Stimulated activated CD8-positive, alpha-beta memory T cell treated with anti-CD3 and anti-CD28 coated beads, Interleukin-7, amount 100 ng/mL, for 1 hour (primary cell): ENCODE measurements at places on chromosomes 6 and 20.

GRCh38 chr6:130852844-130853554 is 25.8 kb downstream of the SMLR1 start:
- no peak for DNase-seq

DNA sequence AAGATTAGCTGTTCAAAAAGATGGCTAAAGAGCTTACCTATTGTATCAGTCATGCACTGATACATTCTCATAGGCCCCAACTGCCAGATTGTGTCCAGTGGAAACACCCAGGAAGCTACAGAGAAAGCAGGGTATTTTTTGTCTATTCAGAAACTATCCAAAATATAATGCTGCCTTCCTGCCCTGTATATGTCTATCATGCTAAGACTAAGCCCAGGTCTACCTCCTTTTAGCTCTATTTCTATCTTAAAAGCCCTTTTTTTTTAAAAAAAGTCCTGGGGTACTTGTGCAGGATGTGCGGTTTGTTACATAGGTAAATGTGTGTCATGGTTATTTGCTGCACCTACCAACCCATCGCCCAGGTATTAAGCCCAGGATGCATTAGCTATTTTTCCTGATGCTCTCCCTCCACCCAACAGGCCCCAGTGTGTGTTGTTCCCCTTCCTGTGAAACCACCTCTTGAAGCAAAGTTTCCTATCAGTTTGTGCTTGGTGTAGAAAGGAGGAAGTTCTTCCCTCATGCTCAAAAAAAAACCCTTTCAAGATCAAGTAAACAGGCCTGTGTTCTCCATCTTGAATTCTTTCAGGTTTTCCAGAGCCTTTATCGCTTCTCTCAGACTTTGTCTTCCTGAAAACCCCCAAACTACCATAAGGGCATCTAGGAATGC is 514 bp downstream of the DEFB129 start:
- no peak for DNase-seq

- no peak for DNase-seq
These were observed 45.6 kb downstream of the APCDD1L start for GRCh38 chr20:58469616-58470015.

GRCh38 chr6:3211681-3212080 is 15.8 kb downstream of the TUBB2B start:
- no peak for DNase-seq

- DNase-seq, result no peak
These were observed at the start of gene IRF4 for GRCh38 chr6:391559-392440. TSS of gene IRF4 (plus strand) at chr6:391752. CDS start at chr6:393153, 1,401 bp downstream.

- DNase-seq, result no peak
These were observed 313.7 kb upstream of the TBX18 start for GRCh38 chr6:85078058-85078457.

- no peak for DNase-seq
These were observed 287.6 kb downstream of the ESR1 start for GRCh38 chr6:152094992-152095592.

- DNase-seq, result no peak
These were observed 99.2 kb downstream of the VEGFA start for GRCh38 chr6:43869079-43869710.

DNA sequence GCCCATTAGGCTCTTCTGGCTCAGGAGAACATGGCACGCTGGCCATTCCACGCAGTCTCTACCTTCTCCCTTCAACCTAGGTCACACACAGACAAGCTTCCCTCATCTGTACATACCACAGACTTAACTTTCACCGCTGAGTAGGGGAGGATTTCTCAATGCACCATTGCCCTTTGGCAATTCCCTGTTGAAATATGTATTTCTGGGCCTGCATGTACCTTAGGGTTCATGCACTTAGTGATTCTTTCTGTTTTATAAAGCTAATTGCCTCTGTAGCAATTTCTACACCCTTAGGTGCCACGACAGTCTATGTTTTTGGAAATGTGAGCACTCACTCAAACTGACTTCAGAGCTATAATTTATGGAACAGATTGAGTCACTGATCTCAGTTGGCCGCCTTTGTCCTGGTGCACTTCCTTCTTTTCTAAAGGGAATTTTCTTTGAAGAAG is 253.8 kb upstream of the PRDM1 start:
- no peak for DNase-seq

GRCh38 chr6:40577672-40578071 is 9.5 kb downstream of the LRFN2 start:
- no peak for DNase-seq

- DNase-seq, result no peak
These were observed 26.2 kb downstream of the CDH4 start for GRCh38 chr20:61278296-61278695.

DNA sequence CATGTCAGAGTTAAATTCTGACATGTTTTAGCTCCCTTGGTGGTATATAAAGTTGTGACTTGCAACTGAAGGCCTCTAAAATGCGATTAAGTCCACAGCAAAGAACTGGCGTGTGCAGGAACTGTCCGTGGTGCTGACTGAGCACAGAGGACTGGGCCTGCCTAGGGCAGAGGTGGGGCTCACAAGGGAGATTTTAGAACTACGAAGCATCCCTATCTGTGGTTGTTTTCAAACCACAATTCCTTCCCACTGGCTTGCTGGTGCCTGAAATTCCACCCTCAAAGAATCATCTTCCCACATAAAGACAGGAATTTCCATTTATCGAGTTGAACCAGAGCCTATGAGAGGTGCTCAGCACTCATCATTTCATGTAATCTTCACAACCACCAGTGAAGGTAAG is 30.1 kb downstream of the RIMS4 start:
- no peak for DNase-seq

DNA sequence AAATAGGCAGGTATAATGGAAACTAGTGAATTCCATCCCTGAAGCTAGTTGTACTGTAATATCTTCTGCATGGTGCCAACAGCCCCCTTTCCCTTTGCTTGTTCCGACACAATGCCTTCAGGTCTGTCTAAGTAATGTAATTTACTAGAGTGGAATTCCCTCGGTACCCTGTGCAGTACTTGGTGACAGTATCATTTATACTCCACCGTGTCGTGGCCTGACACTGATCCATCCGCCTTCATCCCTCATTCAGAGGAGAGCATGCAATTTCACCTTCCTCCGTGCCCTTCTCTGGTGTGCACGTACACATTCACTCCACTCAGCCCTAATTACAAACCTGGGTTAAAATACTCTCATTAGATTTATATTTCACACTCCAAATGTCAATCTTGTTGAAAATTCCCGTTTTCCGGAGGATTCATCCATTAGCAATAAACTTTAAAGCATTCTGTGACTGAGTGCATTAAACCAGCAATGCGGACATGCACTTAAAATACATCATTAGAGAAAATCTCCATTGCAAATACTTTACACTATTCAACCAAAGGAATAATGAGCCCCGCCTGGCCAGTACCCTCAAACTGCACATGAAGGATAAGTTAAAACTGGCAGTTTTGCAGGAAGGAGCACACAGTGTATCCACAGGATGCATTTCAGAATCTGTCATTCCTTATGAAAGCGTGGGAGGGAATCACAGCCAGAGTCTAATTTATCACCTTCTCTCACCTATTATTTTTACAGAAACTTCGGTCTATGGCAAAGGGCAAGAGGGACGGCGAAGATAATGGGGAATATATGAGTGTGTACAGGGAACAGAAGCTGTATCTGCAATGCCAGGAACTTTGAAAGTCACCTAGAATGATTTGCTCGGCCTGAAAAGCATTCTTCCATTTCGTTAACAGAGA is 182.5 kb downstream of the GJA10 start:
- DNase-seq, result no peak

DNA sequence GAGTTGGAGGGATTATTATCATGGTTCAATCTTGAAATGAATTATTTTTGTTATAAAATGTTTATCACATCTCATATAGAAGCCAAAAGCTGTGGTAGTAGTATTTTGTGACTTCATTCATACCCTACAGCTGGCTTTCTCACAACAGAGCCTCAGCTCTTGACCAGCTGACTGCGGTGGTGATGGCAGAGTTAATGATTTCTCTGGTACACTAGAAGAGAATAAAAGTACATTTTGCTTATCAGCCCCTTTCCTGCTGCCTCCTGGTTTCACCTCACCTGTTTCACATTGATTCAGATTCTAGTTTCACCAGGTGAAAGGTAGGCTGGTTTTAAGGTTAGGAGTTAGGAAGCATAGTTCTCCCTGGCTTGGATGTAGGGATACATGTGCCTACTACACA is 55.7 kb downstream of the AFG1L start:
- no peak for DNase-seq

DNA sequence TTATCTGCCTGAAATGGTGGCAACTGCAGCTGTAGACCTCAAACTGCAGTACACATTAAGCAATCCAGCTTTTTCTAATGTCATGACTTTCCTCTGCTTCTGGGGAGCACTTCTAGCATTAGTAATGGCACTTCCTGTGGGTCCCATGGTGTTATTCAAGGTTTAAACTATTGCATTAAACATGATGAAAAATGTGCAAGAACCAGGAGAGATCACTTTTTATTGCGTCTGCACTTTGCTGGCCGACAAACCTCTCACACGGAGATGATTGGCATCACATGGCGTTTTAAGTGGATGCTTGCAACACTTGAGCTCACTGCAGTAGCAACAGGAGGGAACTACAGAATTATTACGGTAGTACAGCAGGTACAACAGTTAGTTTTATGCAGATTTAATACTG is 148.4 kb downstream of the HIVEP2 start:
- no peak for DNase-seq

DNA sequence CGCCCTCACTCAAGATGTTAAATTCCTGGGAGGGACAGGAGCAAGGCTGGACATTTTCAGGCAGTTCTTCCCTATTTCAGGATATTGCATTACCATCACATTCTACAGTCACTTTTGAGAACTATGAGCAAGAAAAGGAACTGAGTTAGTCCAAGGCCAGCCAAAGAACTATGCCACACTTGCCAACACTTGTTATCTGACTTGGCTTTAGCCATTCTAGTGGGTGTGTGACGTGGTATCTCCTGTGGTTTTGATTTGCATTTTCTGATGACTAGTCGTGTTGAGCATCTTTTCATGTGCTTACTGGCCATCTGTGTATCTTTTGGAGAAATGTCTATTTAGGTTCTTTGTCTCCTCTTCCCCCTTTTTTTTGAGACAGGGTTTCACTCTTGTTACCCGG is 12.0 kb downstream of the XRN2 start:
- DNase-seq, result no peak

DNA sequence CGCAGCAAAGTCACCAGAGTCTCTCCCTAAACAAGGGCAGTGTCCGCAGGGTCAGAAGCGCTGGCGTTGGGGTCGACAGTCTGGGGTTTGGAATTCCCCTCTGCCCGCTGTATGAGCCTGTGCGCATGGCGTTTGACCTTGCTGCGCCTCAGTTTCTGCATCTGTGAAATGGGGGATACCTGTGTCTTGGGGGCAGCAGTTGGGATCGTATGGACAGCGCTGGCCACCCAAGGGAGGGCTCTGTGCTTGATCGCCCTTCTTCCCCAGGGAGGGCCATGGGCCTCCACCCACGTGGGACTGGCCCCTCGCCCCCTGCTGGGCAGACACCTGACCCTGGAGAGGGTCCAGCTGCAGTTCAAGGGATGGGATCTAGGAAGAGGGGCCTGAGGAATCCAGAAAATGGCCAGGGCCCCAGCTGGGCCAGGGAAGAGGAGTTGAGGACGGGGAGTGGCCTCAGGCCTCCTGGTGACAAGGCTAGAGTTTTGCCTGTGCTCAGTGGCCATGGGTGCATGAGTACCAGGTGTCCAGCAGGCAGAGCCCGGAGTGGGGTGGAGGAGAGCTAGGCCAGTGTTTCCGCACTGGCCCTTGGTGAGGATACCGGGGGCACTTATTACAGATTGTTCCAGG is 26.4 kb upstream of the PHACTR3 start:
- no peak for DNase-seq

DNA sequence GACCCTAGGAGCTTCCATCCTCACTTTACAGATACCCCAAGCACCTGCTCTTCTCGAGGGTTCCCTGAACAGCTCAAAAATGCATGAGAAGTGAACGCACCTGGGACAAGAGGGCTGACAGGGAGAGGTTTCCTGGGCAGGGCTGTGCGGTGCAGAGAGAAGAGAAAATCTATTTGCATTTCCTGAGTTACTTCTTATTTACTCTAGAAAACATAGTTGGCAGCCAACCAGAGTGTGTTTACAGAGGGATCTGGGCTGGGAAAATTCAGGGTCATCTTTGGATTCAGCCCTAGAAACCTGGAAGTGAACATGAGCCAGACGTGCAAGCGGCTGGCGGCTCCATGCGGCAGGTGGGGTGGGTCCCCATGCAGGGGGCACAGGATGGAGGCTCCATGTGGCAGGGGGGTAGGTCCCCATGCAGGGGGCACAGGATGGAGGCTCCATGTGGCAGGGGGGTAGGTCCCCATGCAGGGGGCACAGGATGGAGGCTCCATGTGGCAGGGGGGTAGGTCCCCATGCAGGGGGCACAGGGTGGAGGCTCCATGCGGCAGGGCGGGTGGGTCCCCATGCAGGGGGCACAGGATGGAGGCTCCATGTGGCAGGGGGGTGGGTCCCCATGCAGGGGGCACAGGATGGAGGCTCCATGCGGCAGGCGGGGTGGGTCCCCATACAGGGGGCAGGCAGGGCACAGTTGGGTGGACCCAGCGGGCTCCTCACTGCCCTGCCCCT is 342.0 kb downstream of the TAF4 start:
- DNase-seq, result no peak

DNA sequence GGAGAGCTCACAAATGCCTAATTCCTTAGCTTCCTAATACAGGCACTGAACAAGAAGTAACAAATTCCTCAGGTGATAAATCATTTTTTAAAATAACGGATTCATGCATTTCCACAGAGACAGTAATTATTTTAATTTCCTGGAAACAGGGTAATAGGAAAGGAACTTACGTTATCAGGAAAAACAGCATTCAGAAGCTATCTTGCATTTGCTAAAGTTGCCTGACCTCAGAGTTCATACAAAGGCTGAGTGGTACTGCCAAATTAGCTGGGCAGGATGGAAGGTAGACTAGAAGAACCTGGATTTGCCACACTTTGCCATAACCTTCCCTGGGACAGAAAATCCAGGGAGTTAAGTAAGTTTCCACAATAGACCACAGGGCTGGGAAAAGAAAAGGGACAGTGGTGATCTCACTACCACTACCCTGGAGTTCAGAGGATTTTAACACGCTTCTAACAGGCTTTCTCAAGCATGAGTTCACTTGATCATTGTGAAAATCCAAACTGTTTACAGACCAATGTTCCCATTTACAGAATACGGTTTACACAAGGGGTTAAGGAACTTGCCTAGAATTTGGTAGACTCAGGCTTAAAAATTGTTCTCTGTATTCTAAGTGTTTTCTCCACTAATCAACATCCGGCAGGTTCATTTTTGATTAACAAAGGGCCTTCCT is 57.0 kb downstream of the KIF13A start:
- no peak for DNase-seq

GRCh38 chr6:21149470-21149869 is 444.1 kb upstream of the SOX4 start:
- DNase-seq, result no peak

- DNase-seq, result no peak
These were observed 116.4 kb upstream of the SASH1 start for GRCh38 chr6:148226284-148226683.

DNA sequence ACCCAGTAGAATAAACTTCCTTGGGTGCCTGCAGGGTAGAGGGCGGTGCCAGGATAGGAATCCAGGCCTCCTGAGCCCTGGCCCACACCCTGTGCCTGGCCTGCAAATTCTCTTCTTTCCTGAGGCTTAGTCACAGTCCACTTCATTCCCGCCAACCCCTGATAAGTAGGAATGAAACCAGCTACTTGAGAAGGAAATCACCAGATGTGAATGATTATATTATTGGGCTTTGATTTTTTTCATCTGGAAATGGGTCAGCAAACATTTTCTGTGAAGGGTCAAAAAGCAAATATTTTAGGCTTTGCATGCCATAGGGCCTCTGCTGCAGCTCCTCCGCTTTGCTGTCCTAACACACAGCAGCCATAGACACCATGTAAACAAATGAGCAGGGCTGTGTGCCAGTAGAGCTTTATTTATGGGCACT is 50.2 kb downstream of the STK35 start:
- DNase-seq, result no peak
